ENCODE measurements at places on chromosomes 16 and 17.

GRCh38 chr17:19766421-19767270 is 18.5 kb upstream of the ALDH3A1 start:
- peak; percentile 84 for DNase-seq

DNA sequence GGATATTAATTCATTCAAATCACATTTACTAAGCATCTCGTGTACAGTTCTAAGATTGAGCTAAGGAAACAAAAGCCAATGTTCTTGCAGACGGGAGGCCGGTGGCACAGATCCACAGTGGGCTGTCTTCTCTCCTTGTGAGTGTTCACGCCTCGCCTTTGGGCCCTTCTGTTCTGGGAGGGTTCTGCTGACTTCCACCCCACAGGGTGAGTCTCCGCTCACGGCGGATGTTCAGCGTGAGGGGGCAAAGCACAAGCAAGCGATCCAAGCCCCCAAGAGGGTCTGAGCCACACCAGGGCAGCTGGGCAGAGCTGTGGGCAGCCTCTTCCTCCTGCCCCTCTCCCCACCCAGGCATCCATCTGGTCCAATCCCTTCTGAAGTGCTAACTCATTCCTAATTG is 84.3 kb upstream of the DOC2B start:
- DNase-seq, result no peak

GRCh38 chr17:73593249-73593965 is 50.8 kb downstream of the SDK2 start:
- DNase-seq, result no peak

GRCh38 chr16:1941162-1942046 is 1.6 kb downstream of the MSRB1 start:
- DNase-seq, result no peak

GRCh38 chr16:10609402-10609774 is 29.0 kb upstream of the EMP2 start:
- DNase-seq, result no peak

DNA sequence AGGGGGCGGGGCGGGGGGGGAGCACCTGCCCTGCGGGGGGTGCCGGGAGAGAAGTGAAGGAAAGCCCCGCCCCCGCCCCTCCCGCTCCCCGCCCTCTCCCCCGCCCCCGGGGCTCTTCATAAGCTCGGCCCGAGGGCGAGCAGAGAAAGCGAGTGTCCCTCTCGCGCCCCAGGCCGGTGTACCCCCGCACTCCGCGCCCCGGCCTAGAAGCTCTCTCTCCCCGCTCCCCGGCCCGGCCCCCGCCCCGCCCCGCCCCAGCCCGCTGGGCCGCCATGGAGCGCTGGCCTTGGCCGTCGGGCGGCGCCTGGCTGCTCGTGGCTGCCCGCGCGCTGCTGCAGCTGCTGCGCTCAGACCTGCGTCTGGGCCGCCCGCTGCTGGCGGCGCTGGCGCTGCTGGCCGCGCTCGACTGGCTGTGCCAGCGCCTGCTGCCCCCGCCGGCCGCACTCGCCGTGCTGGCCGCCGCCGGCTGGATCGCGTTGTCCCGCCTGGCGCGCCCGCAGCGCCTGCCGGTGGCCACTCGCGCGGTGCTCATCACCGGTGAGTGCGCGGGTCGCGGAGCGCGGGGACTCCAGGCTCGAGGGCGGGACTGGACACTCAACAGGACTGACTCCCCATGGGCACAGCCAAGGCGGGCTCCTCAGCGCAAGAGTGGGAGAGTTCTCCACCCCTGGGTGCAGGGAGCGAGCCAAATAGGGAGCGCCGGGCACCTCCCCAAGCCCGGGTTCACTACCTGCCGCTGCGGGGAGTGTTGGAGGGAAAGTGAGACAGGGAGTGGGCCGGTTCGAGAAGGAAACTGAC is at the start of gene HSD11B2:
Gene HSD11B2, plus strand, starts transcription at position 145 of the 798 bp plus-strand sequence. Its CDS starts 128 bp downstream, at position 273.
- peak; percentile 34 for DNase-seq

DNA sequence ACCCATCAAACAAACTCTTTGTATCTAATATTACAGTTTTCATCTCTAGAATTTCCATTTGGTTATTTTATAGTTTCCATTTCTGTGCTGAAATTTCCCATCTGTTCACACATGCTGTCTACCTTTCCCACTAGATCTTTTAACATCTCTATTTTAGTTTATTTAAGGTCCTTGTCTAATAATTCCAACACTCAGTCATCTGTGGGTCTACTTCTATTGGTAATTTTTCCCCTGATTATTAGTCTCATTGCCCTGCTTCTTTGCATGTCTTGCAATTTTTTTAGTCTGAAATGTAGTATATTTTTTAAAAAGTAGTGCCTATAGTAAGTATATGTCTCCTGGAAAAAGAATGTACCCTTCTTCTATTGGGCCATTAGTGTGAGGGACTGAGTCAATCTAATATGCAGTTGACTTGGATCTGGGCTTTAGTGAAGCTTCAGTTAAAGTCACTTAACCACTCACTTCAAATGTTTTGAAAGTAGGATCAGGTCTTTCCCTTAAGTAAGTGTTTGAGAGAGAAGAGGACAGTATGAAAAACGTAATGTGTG is 370.8 kb downstream of the SEC14L1 start:
- DNase-seq, result no peak

DNA sequence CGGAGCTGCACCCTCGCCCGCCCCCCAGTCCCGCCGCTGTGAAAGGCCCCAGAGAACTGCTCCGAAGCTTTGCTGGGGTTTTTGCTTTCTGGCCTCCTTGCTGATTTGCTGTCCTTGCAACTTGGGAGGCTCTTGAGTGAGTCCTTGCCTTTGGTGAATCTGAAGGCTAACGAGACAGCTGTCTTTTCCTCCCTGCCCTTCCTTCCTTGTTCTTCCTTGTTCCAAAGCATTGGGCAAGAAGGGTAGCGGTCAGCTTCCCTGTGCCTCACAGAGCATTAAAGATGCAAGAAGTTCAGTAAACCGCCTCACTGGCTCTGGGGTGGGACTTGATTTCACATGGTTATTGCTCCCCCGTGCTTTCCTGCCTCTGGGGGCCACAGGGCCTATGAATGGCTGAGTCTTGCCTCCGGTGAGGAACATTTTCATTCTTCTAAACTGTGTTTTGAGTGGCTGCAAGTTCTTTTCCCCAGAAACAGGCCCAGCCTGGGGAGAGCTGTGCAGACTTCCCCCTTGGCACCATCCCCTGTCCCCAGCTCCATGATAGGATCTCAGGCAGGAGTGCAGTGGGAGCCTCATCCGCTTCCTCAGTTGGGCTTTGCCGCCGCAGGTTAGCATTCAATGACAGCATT is 1.4 kb downstream of the YPEL2 start:
- no peak for DNase-seq

DNA sequence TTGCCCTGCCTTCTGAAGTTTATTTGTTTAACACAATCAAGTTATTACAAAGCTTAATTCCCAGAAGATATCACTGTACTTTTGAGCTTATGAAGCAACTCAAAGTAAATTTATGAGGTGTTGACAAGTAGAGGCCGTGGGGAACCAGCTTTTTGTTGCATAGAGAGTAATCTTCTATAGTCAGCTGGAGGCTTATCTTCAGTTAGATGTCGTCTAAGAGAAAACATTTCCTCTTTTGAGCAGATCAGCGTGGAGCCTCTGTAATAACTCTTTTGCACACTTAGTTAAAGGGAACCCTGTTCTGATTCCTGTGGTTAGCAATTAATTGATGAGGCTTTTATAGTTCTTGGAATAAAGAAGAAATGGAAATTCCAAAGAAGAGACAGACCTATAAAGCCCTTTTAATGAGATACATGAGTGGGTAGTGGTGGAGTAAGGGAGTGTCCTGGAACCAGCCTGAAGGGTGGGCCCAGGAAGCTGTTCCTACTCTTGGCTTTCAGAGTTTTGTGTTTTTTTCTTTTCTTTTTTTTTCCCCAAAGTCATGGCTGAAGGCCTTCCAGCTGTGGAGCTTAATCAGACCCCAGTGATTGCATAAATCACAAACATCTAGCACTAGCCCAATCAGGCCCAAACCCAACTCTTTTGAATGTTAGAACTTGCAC is 28.9 kb upstream of the MAP3K14 start:
- DNase-seq, result no peak

GRCh38 chr16:16989368-16989767 is 481.4 kb downstream of the XYLT1 start:
- DNase-seq, result no peak

DNA sequence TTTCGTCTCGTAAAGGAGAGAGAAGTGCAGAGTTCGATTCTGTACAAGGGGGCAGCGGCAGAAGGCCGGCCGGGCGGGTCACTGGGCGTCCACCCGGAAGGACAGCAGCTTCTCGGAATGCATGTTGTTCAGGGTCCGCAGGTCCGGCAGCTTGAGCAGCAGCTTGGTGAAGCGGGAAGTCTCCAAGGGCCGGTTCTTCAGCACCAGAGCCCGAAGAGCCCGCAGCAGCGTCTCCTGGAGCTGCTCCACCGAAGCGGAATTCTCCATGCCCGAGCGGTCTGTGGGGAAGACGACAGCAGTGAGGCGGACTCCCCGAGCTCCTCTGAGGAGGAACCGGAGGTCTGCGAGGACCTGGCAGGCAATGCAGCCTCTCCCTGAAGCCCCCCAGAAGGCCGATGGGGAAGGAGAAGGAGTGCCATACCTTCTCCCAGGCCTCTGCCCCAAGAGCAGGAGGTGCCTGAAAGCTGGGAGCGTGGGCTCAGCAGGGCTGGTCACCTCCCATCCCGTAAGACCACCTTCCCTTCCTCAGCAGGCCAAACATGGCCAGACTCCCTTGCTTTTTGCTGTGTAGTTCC is 7.3 kb downstream of the NR1D1 start:
- no peak for DNase-seq

DNA sequence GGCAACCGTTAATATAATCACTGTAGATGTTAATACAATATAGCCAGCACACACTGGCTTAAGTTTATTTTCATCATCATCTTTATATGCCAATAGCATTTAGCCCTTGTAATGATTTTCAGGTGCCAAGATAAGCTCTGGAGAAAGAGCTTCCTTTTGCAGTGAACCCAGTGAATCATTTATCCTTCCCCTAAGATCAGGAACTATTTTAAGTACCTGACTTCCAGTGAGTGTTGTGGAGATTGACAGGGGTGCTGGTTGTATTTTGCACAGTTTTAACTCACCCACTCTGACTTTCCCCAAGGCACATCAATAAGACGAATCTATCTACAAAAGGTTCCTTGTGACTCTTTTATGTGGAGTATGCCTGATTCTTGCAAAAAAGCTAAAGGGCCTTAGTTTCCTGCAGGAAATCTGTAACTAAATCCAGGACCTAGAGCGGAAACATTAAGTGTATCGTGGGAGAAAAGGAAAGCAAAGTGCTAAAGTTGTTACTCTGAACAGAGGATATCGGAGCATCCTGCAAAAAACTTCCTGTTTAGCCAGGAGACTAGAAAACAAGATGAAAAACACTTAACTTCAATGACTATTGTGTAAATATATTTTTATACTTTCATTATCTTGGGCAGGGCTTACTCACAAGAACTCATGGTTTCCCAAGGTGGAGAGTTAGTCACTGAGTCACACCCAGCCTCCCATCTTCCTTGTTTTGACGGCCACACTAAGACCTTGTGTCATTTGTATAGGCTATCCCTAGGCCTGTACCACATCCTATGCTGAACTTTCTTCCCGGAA is 183.6 kb downstream of the MAP2K6 start:
- no peak for DNase-seq

GRCh38 chr17:21191698-21192097 is 22.3 kb downstream of the TMEM11 start:
- DNase-seq, result no peak

DNA sequence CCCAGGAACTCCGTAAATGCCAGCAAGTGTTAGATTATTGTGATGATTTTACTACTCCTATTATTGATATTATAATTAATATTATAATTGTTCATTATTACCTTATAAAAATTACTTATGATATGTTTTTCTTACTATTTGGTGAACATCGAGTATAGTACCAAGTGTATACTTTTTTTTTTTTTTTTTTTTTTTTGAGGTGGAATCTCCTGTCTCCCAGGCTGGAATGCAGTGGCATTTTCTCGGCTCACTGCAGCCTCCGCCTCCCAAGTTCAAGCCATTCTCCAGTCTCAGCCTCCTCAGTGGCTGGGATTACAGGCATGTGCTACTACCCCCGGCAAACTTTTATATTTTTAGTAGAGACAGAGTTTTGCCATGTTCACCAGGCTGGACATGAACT is 347.0 kb downstream of the WWOX start:
- DNase-seq, result no peak

DNA sequence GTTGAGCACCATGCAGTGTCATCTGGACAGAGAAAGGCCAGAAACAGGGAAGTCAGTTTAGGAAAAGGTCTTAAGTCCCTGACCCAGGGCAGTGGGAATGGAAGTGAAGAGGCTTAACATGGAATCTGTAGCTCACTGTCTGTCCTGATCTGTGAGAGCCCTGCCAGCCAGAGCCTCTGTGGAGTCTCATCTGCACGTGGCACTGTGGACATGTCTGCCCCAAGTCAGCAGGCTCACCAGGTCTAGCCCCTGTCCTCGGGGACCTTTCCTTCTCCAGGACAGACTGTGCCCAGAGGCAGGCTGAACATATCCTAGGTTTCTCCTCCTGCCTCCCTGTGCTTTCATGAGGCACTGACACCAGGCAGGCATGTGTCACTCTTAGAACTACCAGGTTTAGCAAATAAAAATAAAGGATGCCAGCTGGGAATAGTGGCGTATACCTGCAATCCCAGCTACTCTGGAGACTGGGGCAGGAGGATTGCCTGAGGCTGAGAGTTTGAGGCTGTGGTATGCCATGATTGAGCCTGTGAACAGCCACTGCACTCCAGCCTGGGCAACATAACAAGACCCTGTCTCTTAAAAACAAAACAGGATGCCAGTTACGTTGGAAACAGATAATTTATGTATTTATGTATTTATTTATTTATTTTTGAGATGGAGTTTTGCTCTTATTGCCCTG is 22.4 kb downstream of the UNK start:
- DNase-seq, result no peak

- no peak for DNase-seq
These were observed 7.4 kb upstream of the CACNA1H start for GRCh38 chr16:1145383-1146100.

DNA sequence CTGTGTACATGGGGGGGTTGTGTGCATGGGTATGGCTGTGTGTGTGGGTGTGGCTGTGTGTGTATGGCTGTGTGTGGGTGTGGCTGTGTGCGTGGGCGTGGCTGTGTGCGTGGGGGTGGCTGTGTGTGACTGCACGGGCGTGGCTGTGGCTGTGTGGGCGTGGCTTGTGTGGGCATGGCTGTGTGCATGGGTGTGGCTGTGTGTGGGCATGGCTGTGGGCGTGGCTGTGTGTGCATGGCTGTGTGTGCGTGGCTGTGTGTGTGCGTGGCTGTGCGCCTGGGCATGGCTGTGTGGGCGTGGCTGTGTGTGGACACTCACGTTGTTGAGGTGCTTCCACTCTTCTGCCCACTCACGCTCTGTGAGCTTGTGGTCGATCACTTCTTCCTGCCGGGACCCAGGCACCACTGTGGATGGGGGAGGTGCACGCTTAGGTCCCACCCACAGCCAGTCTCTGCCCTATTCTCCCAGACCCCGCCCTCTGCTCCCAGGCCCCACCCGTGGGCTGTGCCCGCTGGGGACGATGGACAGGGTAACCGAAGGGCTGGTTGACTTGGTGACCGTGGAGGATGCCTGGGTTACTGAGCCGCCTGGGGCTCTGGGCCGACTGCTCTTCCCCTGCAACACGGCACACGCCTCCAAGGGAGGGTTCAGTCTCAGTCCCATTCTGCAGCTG is 16.0 kb upstream of the PABPN1L start:
- DNase-seq, result no peak

DNA sequence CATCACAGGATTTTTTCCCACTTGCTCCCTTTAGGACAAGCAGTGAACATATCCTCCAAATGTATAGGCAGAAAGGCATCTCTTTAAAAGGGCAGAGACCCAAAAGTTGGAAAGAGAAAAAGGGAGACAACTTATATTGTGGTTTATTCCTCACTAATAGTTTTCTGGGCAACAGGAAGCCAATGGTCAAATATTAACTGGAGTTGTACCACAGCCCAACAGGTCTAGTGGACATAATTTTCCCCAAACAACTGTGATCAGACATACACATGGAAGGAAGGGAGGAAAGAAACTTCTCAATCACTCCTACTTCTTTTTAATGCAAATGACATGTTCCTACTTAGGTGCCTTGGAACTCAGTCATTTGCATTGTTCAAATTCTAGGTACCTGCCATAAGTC is 78.4 kb downstream of the SOX9 start:
- DNase-seq, result no peak

All from stimulated activated CD4-positive, alpha-beta T cell treated with anti-CD3 and anti-CD28 coated beads, Interleukin-12 subunit alpha, Interleukin-12 subunit beta, amount 100 ng/mL, for 4 hours (primary cell).